ENCODE measurements at places on chromosomes 2 and 18.

- DNase-seq: no peak
Measured at GRCh38 chr2:2575870-2576386, 244.9 kb upstream of the MYT1L start.

DNA sequence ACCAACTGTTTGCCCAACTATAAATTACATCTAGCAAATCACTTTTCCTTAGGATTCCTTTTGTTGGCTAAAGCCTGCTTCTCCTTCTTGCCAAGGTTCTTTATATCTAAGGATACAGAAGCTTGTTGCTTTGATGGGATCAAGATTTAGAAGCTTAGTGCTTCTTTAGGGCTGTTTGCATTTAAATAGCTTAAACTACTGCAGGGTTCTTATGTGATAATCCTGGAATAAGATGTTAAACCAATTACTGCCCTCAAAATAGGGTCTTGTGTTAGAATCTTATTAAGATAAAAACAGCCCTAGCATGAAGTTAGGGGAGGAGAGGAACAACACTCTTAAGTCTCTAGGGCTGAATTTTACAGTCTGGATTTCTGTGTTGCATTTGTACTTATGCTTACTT is 64.2 kb downstream of the KIF5C start:
- no peak for DNase-seq

DNA sequence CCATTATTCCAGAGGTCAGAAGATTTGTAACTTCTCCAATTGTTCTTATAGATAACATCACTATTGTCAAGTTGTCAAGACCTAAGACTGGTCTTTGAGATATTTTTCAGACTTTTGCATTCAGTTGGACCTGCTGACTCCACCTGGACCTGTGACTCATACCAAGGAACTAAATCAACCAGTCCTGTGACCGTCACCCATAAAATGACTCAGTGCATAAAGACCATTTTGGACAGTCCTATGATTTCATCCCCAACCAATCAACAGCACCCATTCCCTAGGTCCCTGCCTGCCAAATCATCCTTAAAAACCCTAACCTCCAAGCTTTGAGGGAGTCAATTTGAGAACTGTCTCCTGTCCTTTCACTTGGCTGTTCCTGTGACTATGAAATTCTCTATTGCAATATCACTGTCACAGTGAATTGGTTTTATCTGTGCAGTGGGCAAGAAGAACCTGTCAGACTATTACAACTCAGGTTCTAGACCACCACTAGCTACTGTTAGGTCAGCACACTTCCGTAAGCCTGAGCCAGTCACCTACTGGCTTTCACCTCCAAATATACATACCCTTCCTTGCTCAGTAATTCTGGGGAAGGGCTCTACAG is 17.1 kb downstream of the DPP4 start:
- DNase-seq: no peak

- no peak for DNase-seq
Measured at GRCh38 chr2:64951306-64951953, 37.8 kb upstream of the SLC1A4 start.

DNA sequence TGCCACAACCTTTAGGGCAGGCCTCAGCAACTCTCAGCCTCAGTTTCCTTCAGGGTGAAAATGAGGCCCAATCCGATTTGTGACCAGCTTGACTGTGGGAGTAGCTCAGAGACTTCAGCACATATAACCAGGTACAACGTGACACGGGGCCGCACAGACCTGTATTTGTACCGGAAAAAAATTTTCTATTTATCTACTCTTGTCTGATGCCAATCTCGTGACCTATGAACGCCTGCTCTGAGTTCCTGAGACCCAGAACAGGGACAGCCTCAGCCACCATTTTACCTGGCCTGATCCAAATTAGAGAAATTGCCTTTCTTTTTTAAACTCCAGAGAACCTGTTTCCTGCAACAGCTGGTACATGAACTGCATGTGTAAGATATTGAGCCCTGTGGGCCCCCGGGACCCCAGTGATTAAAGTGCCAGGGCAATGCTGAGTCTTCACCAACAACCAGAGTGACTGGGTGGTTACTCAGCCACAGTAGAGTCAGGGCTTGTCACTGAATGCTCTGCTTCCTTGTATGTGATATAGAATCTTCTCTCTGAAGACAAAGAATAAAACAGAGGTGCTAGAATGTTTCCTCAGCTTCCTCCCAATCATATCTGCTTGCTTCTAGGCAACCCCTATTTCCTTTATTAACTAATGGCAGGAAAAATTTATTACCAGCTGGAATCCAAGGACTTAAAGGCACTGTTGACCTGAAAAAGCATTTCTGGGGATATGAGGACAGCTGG is 47.8 kb upstream of the FZD7 start:
- no peak for DNase-seq

DNA sequence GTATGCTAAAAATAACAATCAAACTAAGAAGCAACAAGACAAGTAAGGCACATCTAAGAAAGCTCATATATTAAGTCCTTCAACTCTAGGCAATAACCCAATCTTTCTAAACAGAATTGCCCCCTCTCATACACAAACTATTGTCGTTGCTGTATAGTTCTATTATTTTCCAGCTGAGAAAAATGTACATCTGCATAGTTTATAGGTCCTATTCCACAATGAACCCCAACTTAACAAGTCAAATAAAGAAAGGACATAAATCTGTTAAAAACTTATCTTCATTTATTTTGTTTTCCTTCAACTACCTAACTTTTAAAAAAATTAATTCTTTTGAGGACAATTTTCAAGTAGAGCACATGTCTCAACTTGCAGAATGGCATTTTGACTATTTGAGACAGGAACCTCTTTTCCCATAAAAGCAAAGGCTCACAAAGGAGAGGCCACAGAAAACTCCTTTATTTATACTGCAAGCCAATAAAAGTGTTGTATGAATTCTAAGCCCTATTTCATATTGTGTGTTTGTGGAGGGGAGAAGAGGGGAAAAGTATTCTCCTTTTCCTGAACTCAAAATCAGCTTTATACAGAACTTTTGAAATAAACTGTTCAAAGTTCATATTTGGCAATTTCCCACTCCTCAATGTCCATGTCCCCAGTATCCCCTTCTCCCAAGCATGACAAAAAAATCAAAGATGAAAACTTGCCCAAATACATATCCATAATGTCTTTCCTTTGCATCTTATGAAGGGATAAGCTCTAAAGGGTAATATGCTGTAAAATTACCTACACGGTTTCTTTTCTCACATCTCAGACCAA is 37.4 kb downstream of the RTN4 start:
- DNase-seq: no peak

DNA sequence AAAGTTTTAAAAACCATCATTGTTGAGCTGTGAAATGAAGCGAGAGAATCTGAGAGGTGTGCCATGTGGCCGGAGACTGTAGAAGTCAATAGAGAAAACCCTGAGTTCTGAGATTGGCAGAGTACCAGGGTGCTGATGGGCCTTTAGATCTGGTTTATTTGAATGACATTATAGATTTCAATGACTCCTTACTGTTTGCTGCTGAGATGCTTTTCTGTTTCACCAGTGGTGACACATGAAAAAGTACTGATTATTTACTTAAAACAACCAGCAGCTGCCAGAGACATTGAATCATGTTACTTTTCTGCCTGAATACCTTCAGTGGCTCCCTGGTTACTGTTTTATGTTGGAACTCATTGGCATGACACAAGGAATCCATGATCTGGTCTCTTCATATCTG is 602.7 kb upstream of the ZNF804A start:
- no peak for DNase-seq

DNA sequence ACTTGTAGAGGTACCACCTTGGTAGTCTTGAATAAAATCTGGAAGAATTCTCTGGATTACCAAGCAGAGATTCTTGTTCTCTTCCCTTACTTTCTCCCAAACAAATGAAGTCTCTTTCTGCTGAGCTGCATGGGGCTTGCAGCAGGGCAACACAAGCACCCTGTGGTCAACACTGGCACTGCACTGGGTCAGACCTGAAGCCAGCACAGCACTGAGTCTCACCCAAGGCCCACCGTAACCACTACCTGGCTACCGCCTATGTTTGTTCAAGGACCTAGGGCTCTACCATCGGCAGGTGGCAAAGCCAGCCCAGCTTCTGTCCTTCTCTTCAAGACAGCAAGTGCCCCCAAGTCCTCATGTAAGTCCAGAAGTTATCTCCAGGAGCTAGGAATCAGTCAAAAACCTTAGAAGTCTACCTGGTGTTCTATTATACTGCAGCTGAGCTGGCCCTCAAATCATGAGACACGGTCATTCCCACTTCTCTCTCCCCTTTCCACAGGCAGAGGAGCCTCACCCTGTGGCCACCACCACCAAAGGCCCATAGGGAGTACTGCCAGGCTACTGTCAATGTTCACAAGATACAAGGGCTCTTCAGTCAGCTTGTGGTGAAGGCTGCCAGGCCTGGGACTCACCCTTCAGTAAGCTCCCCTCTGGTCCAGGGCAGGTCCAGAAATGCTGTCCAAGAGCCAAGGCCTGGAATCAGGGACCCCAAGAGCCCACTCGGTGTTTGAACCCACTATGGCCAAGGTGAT is 18.4 kb downstream of the VPS54 start:
- no peak for DNase-seq

- no peak for DNase-seq
Measured at GRCh38 chr2:207928079-207928478, 97.2 kb downstream of the PLEKHM3 start.

DNA sequence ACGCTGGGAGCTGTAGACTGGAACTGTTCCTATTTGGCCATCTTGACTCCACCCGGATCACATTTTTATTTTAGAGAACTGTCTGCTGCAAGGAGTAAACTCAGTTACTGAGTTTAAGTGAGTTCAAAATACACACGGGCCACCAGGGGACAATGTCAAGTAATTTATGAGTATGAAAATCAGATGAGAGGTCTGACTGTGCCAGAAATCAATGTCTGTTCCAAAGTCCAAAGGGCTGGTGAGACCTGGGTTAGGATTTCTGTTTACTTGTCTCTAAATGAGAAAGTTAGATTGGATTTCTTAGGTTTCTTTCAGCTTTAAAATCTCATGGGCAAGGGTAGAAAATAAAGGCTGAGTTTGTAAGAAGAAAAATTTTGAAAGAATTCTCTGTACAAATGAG is 465.8 kb upstream of the MEIS1 start:
- DNase-seq: no peak

DNA sequence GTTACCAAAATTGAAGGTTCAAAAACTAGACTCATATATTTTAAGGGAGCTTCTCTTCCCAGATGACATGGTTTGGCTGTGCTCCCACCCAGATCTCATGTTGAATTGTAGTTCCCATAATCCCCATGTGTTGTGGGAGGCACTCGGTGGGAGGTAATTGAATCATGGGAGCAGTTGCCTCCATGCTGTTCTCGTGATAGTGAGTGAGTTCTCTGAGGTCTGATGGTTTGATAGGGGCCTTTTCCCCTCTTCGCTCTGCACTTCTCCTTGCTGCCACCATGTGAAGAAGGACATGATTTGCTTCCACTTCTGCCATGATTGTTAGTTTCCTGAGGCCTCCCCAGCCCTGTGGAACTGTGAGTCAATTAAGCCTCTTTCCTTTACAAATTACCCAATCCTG is 140.1 kb downstream of the MAIP1 start:
- DNase-seq: no peak

DNA sequence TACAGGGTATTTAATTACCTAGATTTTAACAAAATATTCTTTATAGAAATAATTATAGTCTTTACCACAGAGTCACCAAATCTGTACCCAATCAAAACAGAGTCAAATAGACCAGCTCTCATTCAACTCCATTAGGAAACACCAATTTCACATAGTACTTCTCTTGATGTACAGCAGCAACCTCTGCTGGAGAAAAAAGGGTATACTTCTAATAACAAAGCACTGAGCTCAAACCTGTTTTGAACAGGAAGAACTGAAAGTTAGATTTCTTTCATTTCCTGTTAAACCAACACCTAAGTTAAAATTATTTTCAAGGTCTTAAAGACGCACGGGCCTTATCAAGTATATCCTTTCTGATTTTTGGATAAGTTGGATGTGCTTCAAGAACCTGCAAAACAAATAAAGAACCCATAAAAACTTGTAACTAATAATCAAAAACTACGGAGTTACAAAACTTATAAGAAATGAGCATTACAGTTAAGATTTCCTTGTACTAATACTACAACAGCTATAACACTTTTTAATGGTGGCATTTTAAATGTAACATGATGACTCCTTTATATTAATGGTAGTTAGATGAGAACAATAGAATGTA is 79.0 kb downstream of the TTC21B start:
- DNase-seq: no peak

- no peak for DNase-seq
Measured at GRCh38 chr2:7927691-7928090, 754.2 kb upstream of the ID2 start.
